ENCODE measurements at places on chromosomes 4 and X.
A peak's percentile ranks its signal among the peaks of the same experiment; 100 is the strongest.

DNA sequence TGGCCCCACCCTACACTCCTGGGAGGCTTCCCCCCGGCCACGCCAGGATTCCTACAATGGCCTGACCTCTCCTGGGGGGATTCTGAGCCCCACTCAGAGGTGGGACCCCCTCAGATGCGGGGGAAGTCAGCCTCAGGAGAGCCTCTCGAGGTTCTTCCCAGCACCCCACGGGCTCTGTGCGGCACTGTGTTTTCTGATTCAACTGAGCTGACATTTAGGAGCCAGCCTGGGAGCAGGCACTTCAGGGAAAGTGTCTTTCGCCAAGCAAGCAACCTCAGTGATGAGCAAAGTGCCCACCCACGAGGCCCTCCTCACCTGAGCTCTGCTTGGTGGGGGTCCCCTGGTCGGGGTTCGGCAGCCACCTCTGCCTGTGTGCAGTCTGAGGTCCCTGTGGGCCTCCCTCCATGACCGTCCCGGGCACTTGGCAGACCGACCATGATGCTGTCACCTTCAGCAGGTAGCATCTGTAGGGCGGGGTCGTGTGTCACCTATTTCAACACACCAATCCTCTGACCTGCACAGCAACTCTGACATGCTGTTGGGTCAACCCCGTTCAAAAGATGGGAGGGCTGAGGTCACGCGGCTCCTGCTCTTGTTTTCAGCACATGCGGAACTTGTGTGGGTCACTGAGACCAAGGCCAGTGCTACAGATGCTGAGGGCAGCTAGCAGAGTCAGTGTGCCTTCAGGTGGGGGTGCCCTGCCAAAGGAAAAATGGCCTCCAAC lies 46.2 kb downstream of the ADRA2C start:
- DNase-seq, result no peak

- DNase-seq, result no peak
These were observed 7.2 kb downstream of the CRMP1 start for GRCh38 chr4:5885733-5886132.

- DNase-seq, result no peak
These were observed 5.0 kb upstream of the RP2 start for GRCh38 chrX:46831765-46832327.

GRCh38 chr4:6019316-6020263 lies 1.4 kb upstream of the C4orf50 start:
- DNase-seq, result no peak

- no peak for DNase-seq
These were observed 25.9 kb downstream of the OFD1 start for GRCh38 chrX:13760426-13760825.

GRCh38 chrX:116409219-116409618 lies 27.2 kb upstream of the SLC6A14 start:
- no peak for DNase-seq

DNA sequence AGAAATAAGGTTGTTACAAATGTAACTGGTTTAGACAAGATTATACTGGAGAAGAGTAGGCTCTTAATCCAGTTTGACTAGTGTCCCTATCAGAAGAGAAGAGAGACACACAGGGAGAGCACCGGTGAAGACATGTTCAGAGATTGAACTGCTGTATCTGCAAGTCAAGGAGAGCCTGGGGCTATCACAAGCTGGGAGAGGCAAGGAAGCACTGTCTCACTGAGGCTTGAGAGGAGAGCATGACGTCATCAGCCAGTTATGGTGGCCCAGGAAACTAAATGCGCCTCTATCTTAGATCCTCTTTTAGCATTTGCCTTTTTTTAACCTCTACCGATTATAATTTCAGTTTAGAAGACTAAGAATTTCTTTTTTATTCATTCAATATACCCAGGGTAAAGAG lies 583.4 kb downstream of the TRAM1L1 start:
- DNase-seq, result no peak

DNA sequence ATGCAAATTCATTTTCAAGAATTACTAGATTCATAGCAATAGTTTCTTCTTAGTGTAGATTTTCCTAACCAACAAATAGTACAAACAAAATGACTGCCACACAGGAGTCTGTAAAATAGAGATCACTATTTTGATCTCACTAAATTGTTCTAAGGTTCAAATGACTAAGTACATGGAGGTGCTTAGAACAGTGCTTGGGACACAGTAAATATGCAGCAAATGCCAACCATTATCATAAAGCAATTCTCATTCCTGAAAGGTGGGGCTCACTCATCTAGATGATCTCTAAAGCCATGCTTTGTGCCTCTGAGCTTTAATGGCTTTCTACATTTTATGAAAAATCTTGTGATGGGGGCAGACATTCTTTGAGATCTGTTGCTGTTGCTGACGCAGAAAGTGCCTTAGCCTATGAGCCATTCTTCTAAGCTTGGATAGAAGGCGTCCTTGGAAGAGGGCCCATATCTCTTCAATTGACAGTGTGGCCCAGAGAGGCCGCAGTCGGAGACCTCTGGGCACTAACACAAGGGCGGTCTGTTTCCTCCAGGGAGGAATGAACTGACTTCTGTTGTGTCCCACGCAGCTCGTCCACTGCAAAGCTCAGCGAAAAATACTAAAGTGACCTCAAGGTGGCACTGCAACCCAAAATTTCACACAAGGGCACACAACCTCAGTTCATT lies 23.5 kb downstream of the TLR10 start:
- peak; percentile 82 for DNase-seq

DNA sequence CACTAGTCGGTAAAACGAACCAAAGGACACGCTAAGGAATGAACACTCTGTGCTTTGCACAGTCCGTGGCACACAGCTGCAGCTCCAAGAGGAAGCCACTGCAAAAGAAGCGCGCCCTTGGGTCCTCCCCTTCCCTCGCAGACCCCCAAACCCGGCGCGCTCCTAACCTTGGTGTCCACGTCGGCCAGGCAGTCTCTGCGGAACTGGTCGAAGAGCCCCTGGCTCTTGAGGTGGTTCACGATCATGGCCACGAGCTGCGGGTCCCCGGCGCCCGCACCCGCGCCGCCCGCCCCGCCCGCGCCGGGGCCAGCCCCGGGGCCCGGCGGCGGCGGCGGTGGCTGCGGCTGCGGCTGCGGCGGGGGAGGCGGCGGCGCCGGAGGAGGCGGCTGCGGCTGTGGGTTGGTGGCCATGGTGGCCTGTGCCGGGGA lies 333 bp downstream of the BOD1L1 start:
- no peak for DNase-seq

DNA sequence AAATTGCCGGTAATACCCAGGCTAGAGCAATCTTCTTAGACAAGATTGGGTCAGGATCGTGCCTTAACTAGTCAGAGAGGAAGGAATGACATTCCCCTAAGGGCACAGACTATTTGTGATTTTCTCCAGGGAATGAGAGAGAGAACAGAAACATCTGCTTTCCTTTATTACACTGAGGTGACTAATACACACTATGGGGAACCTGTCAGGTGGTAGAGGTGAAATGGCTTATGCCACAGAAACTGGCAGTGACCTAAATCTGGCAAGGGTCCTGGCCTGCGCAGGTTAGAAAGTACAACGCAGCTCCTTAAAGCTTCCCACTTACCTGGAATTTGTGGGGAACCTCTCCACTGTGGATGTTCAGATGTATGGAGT lies 16.6 kb upstream of the HPGD start:
- DNase-seq, result no peak

DNA sequence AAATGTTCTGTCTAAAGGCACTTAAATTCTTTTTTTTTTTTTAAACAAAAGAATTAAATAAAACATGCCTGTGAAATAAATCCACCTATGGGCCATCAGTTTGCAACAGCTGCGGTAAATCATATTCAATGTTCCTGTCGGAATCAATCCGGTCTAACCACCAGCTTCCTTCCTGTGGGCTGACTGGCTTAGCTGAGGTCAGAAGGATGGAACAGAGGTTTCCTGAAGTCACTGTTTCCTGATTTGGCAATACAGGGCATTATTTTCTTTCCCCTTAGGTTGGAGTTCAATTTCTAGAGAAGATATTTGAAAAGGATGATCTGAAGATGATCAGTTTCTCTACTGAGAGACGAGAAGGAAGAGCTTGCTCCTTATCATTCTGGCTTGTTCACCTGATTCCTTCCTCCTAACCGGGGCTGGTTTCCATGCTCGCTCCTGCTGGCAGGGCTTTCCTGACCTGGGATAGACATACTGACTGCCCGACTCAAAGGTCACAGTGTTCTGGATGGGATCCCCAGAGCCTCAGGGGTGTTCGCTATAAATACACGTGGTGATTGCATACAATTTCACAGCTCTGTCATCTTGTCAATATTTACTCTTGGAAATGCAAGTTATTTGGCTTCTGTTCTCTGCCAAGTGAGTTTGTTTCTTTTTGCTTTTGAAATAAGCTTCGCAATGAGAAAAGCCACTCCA lies 21.7 kb downstream of the PDLIM3 start:
- DNase-seq, result no peak

GRCh38 chrX:15158350-15158735 lies 111.5 kb downstream of the ASB9 start:
- DNase-seq, result no peak

DNA sequence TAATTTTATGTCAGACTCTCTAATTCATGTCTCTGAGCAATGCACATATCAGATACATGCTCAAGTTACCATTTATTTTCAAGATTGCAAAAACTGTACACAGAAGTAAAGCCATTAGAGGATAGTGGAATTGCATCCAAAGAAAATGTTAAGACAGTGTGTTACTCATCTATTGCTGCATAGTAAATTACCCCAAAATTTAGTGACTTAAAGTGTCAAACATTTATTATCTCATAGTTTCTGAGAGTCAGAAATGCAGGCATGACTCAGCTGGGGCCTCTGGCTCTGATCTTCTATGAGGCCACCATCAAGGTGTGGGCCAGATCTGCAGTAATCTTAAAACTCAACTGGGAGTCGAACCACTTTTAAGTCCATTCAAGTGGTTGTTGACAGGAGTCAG lies 275.2 kb downstream of the QDPR start:
- DNase-seq, result no peak

GRCh38 chrX:109537324-109537665 lies 651 bp downstream of the NXT2 start:
- DNase-seq, result no peak

DNA sequence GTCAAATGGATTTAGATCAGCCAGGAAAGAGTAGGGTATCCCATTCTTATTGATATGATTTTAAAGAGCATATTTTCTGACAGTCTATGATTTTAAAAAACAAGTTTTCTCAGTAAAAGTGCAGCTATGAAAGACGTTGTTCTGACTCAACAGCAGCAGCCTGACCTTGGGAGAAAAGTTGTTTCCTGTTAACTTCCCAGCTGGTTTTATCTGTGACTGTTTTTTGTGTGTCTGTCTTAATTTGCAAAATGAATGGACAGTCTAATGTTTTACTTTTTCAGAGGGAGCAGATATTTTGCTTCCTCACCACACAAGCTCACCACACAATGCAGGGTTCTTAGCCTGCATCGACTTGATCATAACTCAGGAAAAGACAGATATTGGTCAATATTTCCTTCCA lies 764 bp upstream of the MTHFD2L start:
- DNase-seq, result no peak

DNA sequence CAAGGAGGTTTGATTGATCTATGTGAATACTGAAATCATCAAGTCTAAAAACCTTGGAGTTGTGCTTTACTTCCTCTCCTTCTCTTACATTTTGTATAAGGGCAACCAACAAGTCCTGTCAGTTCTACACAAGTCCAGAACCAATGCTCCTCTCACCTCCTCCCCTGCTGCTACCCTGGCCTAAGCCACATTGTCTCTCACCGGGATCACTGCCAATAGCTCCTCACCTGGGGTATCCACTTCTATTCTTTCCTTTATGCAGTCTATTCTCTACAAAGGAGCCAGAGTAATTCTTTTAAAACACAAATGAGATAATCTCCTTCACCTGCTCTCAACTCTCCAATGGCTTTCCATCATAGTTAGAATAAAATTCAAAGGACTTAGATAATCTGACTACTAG lies 13.3 kb upstream of the ARHGEF6 start:
- DNase-seq, result no peak

DNA sequence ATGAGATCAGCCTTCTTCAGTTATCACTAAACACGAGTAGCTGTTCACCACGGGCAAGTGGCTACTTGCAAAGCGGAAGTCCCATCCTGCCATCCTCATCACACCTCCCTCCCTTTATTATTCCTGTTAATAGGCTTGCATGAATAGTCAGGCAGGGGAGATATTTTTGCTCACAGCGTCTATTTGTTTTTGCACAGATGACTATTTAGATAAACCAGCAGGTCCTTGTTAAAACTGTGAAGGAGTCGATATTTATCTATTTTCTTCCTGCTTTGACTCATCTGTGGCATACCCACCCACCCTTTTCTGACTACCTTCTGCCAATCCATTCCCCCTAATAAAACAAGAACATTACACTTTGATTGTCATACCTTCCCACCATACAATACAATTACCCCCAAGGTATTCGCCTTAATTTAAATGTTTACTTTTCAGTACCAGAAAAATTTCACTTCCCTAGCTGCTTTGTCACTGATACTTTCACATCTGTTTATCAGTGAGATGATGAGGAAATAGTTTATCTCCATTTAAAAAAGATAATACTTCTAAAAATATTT lies 96.6 kb upstream of the BANK1 start:
- DNase-seq, result no peak

DNA sequence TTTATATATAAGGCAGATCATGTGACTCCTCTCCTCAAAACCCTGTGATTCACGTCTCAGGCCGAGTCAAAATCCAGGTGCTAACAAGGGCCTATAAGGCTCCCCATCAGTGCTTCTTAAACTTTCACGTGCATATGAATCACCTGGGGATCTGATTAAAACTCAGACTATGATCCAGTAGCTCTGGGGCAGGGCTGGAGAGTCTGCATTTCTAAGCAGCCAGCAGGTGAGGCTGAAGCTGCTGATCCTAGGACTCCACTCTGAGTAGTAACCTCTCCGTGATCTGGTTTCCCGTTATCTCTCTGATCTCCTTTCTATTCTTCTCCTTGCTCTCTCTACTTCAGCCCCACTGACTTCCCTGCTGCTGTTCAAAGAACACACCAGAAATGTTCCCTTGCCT lies 252.4 kb upstream of the RPS6KA3 start:
- DNase-seq, result no peak

DNA sequence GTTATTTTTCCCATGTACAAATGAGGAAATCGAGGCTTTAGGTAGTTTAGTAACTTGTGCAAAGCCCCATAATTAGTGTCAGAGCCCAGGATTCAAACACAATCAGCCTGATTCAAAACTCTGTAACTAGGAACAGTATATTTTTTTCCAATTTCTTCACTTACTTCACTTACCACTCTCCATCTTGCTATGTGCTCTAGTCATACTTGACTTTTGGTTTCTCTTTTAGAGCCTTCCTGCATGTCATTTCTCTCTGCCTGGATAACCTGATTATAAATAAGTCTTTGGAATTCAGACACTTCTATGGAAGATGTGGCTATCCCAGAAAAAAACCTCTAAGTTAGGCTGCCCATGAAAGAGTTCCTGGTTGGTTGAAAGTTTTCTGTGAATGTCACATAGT lies 22.2 kb downstream of the SATL1 start:
- DNase-seq, result no peak
